ENCODE measurements at places on chromosomes 11 and 22. TPM values are rescaled to one million over a fixed set of nuclear protein-coding genes. Genes with fewer than 3 reads are reported as not detected.

DNA sequence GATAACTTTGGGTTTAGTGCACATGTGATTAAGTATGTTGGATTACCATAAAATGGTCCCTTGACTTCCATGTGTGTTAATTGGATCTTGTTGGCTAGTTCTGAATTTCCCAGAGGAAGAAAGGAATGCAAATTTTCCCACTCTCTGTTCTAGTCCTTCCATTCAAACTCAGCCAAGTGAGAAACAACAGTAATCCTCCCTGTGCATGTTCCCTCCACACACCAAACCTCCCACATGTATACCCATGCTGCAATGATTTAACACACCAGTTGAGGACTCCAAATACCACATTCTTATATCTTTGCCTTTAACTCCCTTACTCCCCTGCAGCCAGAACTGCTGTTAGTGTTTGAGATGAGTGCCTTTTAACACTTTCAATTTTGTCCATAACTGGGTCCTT lies 1158.9 kb downstream of the DLG2 start:
- DNase-seq = no peak

The TMEM121B gene
- total RNA-seq = 12.2 TPM

DNA sequence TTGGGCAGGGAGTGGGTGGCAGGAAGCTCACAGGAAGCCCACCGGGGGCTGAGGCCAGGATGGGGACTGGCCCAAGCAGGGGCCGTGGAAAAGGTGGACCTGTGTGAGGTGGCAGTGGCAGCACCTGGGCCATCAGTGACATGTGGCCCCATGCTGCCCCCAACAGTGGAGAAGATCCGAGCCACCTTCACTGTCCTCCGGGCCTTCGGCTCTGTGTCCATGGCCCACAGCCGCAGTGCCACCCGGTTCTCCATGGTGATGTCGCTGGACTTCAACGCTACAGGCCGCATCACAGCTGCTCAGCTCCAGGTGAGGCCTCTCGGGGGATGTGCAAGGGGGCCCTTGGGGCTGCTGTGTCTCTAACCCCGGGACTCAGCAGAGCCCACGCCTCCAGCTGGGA lies 37.9 kb downstream of the MYO18B start:
- no peak for DNase-seq

- peak; percentile 77 for DNase-seq
Measured at GRCh38 chr22:33579448-33580093, 340.7 kb downstream of the LARGE1 start.

DNA sequence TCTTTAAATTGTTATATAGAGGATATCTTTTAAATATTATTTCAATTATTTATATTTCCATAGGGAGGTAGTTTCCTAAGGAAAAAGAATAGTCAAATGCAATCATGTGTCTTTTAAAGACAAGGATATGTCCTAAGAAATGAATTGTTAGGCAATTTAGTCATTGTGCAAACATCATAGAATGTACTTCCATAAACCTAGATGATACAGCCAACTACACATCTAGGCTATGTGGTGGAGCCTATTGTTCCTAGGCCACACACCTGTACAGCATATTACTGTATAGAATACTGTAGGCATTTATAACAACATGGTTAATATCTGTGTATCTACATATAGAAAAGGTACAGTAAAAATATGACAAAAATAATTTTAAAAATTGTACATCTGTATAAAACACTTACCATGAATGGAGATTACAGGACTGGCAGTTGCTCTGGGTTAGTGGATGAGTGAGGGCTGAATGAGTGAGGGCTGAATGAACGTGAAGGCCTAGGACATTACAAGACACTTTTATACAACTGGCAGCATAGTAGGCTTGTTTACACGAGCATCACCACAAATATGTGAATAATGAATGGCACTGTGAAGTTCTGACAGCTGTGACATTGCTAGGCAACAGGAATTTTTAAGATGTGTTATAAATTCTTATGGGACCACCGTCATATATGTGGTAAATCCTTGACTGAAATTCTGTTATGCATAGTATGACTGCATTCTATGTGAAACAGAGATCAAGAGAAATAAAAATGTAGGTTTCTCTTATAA lies 1879.0 kb upstream of the RAG2 start:
- no peak for DNase-seq

The TMEM9B gene
- total RNA-seq = 14.3 TPM

GRCh38 chr11:76589964-76590950 lies 80.3 kb downstream of the LRRC32 start:
- DNase-seq = no peak

GRCh38 chr11:1301220-1302000 lies 8.0 kb downstream of the TOLLIP start:
- no peak for DNase-seq

DNA sequence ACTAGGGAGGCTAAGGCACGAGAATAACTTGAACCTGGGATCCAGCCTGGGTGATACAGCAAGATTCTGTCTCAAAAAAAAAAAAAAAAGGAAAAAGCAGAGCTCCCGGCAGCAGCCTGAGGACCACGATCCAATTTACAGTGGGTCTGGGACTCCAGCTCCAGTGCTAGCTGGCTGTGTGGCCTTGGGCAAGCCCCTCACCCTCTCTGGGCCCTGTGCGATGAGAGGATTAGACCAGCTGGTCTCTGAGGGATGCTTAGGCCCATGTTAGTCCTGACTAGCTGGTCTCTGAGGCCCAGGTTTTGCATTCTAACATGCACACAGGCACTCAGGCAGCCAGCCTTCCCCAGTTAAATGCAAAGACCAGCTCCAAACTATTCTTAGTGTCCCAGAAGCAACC lies 13.7 kb downstream of the CARD10 start:
- no peak for DNase-seq

DNA sequence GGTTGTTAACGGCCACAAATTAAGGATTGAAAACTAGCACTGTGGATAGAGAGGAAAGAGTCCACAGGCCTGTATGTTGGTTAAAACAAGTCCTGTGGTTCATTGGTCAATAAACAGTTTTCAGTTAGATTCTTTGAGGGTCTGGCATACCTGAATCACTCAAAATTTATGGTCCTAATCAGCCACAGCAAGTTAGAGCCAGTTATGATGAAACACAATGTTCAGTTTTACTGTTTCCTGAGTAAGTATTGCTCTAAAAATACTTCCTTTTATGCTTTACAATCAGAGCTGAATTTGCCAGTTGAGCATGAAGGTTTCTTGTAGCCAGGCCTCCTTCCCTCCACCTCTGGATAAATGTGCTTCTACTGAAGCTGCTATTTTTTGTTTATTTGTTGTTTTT lies 12.9 kb upstream of the CAT start:
- no peak for DNase-seq

GRCh38 chr22:18057568-18058209 lies 20.1 kb upstream of the PEX26 start:
- DNase-seq = no peak

- peak; percentile 66 for DNase-seq
Measured at GRCh38 chr11:42407341-42407740, 904.5 kb upstream of the API5 start.

GRCh38 chr22:39013942-39014722 lies at the start of gene APOBEC3C:
Gene APOBEC3C (plus strand): TSS chr22:39014257. CDS start chr22:39014363, 106 bp downstream.
- DNase-seq = peak; percentile 40

The KRTAP5-4 gene
- not detected for total RNA-seq

The SCN2B gene
- total RNA-seq = 0.43 TPM

The PARVG gene
- 0.23 TPM for total RNA-seq

- DNase-seq = no peak
Measured at GRCh38 chr11:85742873-85743275, 56.9 kb upstream of the CCDC89 start.

GRCh38 chr11:18769802-18770456 lies 21.7 kb downstream of the PTPN5 start:
- no peak for DNase-seq

The OR6T1 gene
- total RNA-seq = not detected

The PAX6 gene
- total RNA-seq = 83.7 TPM

DNA sequence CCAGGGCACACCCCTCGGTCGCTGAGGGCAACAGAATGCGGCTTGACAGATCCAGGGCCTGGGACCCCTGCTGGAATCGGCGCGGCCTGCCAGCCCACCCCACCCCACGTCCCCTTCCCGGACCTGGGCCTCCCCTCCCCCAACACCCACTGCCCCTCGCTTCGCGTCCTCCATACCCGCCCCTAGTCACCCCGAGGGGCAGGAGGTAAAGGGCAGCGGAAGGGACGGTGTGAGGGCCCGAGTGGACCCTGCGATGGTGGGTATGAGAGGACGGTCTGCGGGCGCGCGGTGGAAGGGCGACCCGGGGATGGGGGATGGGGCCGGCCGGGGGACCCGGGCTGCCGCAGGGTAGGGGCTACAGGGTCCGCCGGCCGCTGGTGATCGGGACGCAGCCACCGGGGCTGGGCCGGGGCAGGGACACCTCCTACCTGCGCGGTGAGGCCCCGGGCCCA lies 311 bp downstream of the APBB1 start:
- peak; percentile 52 for DNase-seq

Data from neural crest cell (in vitro differentiated cells).